ENCODE measurements at places on chromosomes 16 and 17.

- DNase-seq: no peak
Measured at GRCh38 chr16:79407461-79408135, 192.9 kb downstream of the MAF start.

- no peak for DNase-seq
Measured at GRCh38 chr17:9811086-9811485, 10.8 kb downstream of the GSG1L2 start.

DNA sequence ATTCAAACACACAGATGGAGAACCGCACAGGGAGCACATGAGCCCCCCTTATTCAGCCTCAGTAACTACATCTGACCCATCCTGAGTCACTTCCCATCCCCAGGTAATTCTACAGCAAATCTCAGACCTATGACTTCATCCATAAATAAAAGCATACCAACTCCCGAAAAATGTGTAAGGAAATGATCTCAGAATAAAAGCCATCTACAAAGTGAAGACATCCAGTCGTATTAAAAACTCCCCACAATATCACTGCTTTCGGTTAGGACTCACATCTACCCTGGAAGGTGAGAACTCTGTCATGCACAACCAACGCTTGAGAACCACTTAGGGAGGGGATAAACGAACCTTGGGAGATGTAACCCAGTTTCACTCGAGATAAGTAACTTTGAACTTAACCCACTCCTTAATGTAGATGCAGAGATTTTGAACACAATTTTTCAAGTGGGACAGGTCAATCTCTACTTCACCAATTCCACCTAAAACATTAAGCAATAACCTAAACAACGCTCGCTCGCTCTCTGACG is 1.3 kb downstream of the USP36 start:
- DNase-seq: no peak

DNA sequence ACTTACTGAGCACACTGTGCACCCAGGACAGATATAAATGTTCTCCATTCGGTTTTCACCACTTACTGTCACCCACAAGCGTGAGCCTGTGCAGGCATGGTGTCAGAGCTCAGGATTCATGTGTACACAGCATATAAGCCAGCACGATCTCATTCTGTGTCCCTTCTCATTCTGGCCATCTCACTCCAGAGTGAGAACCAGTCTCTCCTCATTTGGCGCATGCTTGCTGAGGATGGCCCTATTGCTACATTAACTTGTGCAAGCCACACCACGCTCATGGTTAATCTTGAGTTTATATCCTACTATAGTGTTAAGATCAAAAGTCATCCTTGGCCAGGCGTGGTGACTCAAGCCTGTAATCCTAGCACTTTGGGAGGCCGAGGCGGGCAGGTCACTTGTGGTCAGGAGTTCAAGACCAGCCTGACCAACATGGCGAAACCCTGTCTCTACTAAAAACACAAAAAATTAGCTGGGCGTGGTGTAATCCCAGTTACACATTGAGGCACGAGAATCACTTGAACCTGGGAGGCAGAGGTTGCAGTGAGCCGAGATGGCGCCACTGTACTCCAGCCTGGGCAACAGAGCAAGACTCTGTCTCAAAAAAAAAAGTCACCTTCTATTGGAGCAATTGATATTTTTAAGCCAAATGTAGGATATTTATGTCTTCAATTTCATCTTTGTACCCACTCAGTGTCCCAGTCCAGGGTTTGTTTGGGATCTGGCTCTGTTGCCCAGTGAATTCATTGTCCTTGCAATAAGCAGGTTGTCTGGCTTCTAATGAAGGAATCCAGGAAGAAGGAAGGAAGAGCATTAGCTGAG is 20.9 kb downstream of the SOCS1 start:
- DNase-seq: no peak

DNA sequence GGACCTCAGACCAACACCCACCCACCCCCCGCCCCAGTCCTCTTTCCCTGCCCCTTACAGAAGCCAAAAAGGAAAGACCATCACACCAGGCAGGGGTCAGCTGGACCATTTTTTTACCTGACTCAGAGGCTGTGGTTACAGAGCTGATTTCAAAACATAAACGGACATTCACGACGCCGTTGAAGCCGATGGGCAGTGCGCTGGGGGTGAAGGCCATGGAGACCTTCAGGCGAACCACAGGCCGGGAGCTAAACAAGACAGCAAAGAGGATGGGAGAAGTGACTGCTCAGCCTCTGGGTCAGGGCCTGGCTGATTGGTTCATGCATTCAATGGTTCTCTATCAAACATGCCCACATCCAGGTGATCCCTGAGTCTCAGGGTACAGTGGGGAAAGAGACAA is 24.1 kb downstream of the HASPIN start:
- no peak for DNase-seq

DNA sequence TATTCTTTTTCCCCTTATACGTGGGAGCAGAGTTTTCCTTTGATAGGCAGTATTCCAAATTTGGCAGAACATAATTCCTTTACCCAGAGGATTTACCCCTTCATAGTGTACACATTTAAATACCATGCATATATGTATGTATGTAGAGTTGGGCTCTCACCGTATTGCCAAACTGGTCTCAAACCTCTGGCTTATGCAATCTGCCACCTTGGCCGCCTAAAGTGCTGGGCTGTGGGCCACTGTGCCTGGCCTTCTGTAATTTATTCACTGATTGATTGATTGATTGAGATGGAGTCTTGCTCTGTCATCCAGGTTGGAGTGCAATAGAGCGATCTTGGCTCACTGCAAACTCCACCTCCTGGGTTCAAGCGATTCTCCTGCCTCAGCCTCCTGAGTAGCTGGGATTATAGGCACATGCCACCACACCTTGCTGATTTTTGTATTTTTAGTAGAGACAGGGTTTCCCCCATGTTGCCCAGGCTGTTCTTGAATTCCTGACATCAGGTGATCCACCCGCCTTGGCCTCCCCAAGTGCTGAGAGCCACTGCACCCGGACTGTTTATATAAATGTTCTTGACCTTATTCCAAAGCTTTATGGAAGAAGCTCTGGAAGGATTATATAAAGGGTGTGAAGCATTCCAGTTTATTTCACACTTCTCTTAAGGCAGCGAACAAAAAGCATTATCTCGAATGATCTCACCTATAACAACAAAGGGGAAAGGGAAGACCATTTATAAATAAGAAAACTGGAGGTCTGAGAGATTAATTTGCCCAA is 14.9 kb downstream of the GLG1 start:
- DNase-seq: no peak

GRCh38 chr17:40735016-40735415 is 20.1 kb downstream of the KRT25 start:
- DNase-seq: no peak

GRCh38 chr17:35972066-35972465 is 9.2 kb downstream of the CCL16 start:
- DNase-seq: no peak

- DNase-seq: no peak
Measured at GRCh38 chr16:87255866-87256265, 61.3 kb downstream of the C16orf95 start.

- DNase-seq: peak; percentile 49
Measured at GRCh38 chr17:78313735-78314648, 45.9 kb downstream of the SOCS3 start.

DNA sequence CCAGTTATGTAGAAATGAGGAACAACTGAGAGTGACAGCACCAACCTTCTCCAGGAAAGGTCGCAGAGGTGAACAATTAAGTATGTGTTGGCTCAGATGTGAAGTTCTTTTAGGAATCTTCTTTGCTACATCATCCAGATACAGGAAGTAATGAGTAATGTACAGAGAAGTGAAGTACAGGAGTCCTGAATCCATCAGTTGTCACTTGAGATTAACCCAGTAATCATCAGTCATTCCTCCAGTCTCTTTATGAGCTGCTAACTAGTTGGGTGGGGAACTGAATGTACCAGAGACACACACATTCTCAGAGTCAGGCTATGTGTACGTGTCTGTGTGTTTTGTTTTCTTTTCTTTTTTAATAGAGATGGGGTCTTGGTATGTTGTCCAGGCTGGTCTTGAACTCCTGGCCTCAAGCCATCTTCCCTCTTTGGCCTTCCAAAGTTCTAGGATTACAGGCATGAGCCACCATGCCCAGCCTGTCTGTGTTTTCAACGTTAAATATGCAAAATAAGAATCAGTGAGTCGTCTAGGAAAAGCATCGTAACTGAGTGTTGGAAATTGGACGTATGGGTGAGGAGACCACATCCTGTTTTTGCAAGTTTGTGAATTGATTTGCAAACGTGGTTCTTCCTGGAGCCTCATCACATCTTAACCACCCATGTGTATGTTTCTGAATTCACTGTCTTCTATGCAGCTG is 19.9 kb downstream of the ZNF200 start:
- no peak for DNase-seq

DNA sequence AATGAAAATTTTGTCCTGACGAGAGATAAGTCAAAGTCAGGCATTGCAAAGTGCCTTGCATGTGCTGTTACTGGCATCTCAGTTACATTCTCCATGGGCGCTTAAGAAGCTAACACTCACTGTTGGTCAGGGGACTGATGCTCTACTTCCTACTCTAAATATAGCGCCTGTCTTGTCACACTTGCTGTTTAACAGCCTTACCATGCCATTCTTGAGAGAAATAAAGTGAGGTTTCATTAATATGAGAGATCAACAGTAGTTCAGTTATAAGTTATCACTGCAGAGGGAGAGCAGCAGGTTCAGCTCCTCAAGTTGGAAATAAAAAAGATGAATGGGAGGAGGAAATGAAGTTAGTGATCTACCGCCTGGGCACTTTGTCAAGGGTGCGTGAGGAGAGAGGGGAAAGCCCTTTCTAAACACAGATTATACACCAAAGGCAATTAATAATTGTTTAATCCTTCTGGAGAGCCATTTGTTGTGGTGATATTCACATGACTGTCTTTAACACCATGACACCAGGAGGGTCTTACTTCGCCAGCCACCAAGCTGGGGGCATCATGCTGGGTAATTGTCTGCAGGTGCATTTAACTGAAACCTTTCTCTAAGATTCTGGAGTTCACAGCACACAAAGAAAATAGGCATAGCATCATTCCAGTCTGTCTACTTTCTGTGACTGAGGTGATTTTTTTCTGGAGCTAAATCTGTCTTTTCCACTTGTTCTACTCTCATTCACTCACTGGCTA is 568.7 kb upstream of the HSBP1 start:
- DNase-seq: no peak

- DNase-seq: no peak
Measured at GRCh38 chr17:66175892-66176291, 16.0 kb downstream of the CEP112 start.

GRCh38 chr17:6356562-6356961 is 78.4 kb downstream of the AIPL1 start:
- DNase-seq: no peak

DNA sequence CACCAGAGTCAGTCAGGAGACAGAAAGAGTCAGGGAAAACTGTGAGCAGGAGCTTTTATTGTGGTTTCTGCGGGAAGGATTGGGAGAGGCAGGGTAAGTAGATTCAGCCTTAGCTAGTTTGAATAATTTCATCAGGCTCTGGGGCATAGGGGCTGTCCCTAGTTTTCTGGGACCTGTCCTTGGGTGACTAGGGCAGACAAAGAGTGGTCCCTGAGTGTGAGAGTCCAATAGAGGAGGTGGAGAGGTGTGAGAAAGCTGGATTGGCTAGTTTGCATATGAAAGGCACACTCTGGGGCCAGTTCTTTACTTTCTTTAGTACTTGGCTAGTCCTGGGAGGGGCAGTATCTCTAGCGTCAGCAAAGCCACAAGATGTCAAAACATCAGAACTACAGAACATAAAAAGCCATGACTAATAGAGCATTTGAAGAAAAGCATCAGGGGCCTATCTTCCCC is 255.6 kb downstream of the HS3ST3A1 start:
- no peak for DNase-seq

DNA sequence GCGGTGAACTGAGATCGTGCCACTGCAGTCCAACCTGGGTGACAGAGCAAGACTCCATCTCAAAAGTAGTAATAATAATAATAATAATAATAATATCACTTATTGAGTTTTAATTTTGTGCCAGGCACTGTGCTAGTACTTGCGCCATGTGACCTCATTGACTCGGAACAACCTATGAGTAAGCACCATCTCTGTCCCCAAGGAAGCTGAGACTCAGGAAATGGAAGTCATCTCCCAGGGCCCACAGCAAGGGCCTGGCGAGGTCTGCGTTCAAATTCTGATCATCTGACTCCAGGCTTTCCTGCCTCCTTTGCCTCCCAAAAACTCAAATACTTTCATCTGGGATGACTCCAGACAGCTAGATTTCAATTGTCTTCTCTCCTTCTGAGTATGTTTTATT is 162.9 kb downstream of the SEC14L1 start:
- no peak for DNase-seq

DNA sequence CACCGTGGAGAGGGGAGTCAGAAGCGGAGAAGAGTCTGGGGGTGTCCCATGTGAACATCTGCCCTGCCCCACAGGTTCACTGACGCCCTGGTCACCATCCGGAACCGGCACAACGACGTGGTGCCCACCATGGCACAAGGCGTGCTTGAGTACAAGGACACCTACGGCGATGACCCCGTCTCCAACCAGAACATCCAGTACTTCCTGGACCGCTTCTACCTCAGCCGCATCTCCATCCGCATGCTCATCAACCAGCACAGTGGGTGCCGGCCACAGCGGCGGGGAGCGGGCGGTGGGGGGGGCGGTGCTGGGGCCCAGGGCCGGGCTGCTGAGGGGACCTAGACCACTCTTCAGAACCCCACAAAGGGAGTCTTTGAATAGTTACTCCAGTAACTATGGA is 10.7 kb downstream of the PDK2 start:
- no peak for DNase-seq

GRCh38 chr16:73000020-73000906 is 47.7 kb downstream of the ZFHX3 start:
- no peak for DNase-seq

DNA sequence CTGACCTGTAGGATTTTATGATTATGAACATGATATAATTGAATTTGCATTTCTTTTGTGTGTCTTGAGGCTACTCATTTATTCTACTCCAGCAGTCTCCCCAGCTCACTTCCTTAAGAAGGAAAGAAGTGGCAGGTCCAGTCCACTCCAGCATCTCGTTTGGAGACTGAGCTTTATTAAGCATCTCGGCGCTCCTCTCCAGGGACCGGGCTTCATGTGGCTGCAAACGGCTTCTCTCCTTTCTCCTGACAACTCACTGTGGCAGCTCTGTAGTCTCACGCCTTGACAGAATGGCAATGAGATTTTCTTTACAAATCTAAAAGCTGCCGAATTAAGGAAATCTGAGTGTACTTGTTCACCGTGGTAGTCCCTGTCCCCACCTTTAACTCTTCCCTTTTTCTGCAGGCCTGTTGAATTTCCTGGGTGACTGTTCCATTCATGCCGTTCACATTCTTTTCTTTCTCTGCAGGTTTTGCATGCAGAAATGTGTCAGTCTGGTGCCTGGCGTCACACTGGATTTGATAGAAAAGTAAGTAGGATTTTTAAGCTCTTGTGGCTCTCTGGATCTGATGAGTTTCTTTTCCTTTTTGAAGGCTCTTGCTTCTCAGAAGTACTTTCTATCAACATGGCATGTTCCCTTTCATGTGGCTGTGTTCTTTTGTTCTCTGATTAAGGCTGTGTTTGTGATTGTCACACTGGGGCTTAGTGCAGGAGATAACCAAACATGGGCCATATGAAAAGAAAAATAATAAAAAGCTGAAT is 200.5 kb upstream of the CHMP6 start:
- DNase-seq: no peak

DNA sequence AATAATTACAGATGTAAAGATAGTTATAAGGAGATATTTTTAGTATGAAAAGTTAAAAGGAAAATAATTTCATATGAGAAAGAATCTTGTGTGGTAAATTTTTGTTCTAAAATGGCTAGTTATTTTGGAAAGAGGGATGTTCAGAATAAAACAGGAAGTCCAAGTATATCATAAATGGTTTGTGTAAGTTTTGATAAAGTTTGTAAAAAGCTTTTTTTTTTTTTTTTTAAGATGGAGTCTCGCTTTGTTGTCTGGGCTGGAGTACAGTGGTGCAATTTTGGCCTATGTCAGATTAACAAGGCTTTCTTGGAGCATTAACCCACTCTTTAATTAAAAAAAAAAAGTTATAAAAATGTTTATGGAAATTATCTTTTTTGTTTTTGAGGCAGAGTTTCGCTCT is 8.2 kb upstream of the CDK10 start:
- no peak for DNase-seq
